ENCODE measurements at places on chromosomes 2 and 18.
A peak's percentile ranks its signal among the peaks of the same experiment; 100 is the strongest.

DNA sequence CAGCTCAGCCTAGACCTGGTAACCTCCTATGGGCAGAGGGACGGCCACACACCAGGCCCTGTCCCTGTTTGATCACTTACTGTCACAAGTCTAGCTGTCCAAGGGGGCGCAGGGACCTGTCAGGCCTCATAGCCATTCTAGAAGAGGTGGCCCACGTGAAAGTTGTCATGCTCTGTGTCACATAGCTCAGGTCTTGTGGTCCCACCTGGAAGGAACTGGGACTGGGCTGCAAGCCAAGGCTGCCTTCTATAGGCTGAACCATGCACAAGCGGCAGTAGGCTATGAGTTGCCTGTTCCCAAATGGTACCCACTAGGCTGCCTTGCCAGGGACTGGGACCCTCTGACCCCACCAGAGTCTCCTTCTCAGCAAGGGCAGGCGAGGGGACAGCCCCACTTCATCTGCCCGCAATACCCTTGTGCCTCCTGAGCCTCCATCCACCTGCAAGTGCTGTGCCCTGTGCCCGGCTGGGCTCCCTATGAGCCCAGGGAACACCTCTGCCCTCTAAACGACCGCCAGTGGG, 177.5 kb downstream of the ANAPC1 start:
- DNase-seq: no peak

DNA sequence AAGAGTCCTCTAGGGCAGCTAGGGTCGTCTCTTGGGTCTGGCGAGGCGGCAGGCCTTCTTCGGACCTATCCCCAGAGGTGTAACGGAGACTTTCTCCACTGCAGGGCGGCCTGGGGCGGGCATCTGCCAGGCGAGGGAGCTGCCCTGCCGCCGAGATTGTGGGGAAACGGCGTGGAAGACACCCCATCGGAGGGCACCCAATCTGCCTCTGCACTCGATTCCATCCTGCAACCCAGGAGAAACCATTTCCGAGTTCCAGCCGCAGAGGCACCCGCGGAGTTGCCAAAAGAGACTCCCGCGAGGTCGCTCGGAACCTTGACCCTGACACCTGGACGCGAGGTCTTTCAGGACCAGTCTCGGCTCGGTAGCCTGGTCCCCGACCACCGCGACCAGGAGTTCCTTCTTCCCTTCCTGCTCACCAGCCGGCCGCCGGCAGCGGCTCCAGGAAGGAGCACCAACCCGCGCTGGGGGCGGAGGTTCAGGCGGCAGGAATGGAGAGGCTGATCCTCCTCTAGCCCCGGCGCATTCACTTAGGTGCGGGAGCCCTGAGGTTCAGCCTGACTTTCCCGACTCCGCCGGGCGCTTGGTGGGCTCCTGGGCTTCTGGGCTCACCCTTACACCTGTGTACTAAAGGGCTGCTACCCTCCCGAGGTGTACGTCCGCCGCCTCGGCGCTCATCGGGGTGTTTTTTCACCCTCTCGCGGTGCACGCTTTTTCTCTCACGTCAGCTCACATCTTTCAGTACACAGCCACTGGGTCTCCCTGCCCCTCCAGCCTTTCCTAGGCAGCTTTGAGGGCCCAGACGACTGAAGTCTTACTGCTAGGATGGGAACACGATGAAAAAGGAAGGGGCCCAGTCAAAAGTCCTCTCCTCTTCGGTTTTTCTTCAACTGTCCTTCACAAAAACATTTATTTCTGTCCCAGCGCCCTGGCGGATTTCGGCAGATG, 8.1 kb downstream of the SIX2 start:
- DNase-seq: no peak

- no peak for DNase-seq
Observed at GRCh38 chr2:73489053-73489452, 103.4 kb downstream of the ALMS1 start.

DNA sequence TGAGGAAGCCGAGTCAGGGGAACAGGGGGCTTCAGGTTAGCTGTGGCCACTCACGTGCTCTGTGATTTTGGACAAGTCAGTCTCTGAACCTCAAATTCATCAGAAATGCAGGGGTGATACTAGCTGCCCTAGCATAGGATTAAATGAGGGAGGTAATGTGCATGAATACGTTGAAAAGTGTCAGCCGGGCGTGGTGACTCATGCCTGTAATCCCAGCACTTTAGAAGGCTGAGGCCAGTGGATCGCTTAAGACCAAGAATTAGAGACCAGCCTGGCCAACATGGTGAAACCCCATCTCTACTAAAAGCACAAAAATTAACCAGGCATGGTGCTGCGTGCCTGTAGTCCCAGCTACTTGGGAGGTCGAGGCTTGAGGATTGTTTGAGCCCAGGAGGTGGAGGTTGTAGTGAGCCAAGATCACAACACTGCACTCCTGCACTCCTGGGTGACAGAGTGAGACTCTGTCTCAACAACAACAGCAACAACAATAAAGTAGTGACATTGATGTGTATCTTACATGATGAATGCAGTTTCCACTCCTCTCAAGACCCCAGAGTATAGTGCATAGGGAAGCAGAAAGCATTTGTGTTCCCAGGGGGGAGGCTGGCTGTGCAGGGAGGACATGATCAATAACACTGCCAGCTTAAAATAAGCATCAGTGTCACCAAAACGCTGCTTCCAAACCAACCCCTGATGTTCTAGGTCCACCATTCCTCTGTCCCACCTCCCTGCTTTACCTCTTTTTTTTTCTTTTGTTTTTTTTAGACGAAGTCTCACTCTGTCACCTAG, 68.8 kb downstream of the HNRNPLL start:
- DNase-seq: peak; percentile 29

- no peak for DNase-seq
Observed at GRCh38 chr18:63179422-63179821, 140.1 kb downstream of the BCL2 start.

DNA sequence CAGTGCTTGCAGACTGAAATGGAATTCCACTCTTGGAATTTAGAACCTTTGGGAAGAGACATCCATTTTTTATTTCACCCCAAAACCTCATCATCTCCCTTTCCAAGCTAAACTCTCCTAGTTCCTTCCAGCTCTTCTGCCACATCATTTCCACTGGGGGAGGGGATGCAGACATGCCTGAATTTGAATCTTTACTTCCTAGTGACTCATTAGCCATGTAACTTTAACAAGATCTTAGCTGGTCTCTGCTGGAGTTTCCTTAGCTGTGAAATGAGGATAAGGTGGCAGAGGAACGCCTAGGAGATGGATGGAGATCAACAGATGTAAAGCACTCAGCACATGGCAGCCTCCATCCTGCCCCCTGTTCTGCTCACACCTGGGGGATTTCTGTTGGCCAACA, 266.8 kb downstream of the EN1 start:
- no peak for DNase-seq

DNA sequence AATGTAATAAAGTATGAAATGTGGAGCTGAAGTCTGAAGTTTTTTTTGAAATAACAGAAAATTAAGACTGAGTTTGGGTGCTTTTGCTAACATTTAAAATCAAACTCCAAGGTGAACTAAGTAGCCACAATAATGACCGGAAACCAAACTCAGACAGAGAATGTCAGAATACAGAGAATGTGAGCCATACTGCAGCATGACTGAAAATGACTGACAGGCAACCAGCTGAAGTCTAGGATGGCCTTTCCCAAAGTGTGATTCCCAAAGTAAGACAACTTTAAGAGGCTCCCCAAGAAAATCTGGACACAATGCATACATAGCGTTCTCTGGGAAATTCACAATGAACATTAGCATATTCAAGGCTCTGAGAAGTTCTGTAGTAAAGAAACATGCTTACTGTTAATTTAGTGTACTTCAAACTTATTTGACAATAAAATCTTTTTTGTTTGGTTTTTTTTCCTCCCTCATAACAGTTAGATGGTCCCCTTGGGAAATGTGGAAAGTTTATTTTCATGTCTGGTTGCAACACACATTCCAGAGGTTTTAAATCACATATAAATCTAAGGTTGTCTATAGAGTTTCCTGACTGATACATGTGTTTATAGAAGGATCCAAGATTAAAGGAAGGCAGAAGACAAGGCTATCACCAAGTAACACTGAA, 28.6 kb downstream of the PLA2R1 start:
- no peak for DNase-seq

DNA sequence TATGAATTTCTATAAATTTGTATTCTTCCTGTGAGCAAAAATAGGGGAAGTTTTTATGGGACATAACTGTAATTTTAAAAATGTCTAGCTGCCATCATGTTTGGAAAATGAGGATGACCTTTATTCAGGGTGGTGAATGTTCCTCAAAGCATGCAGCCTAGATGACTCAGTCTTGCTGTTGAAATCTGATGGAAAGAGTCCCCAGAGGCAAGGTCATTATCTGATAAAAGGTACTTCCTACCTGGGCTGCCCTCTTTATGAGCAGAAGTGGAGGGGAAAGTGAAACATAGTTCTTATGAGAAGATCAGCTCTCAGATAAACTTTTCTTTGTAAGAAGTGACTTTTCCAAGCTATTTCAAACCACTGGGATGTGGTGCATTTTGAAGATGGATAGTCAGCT, 1144.7 kb upstream of the PIK3C3 start:
- no peak for DNase-seq

DNA sequence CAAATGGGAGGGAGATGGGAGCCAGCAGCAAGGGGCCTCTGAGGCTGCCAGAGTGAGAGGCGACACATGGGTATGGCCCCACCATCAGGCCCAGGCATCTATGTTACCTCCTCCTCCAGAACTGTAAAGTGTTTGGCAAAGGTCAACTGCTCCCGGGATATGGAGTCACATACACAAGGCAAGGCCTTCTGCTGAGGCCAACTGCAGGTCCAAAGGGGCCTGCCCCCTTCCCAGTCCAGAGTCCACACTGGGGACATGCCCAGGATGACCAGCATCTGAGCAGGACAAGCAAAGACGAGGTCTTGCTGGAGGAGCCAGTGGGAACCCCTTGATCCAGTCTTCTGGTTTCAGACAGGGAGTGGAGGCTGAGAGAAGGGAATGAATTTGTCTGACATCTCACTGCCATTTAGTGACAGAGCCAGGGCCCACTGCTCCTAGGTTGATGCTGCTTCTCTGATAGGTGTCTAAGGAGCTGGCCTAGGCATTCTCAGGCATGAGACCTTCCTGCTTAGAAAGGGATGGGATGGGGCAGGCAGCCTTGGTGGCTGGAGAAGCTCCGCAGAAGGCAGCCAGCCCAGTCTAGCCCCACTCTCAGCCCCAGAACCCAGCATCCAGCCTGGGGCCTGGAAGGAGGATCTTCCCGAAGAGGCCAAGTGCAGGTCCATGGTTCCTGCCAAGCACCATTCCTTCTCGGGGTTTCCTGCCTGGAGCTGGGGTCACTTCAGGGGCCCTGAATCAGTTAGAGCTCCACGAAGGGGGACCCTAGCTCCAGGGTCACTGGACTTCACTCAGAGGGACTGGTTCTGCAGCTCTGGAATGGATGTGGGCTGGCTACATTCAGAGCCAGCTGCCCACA, 26.4 kb downstream of the EMX1 start:
- no peak for DNase-seq

GRCh38 chr2:222427646-222428301, 3.4 kb downstream of the SGPP2 start:
- peak; percentile 12 for DNase-seq

DNA sequence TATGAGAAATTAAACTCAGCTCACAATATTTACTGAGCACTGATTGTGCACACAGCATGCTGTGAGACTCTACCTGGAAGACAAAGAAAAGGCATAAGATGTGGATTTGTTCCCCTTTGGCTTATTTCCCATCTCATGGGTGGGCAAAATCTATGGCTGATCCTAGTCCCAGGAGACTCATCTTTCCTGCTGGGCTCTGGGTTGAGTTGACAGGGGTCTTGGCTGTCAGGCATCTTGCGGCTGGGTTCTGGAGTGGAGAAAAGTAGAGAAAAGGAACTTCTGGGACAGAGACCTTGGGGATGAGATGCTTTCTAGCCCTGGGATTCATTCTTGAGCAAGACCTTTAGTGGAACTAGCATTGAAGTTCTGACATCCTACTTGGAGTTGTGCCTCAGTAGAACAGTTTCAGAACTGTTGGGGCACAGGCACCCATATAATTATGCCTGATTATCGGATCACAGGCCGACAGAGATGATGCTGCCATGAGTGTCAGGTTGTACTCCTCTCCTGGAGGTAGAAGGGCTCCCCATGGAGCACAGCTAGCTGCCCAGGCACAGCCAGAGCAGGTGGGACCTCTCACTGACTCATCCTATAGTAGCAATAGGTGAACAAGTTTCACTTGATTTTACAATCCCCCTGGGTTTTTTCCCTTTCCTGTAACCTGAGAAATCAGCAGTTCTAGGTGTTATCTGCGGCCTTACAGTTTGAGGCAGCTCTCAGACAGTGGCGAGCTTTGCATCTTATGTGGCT, 260.9 kb downstream of the CYRIA start:
- no peak for DNase-seq

DNA sequence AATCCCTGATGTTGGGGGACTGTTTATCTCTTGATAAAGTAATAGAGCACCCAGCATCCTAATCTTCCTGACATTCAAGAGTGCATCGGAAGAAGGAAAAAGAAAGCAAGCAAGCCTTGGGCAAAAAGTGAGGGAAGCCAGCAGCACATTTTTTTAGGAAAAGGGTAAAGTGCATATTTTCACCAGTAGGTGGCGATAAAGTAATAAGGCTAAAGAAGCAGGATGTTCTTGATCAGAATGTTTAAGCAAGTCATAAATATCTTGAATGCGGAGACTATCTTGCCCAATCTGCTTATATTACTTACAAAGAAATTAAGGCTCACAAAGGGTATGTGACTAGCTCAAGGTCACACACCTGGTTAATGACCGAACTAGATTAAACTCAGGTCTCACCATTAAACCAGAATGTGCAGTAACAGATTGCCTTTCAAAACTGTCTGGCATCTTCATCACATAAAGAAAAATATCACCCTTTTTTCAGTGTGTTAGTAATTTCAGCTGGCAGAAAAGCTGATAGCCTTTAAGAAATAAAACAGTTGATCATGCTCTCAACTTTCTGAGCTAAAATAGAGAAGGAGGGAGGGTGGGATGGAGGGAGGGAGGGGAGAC, 83.8 kb downstream of the VIT start:
- DNase-seq: peak; percentile 59

GRCh38 chr2:237440819-237441281, 26.9 kb upstream of the COL6A3 start:
- no peak for DNase-seq

GRCh38 chr2:44929735-44930273, 11.7 kb upstream of the SIX3 start:
- DNase-seq: peak; percentile 57

- no peak for DNase-seq
Observed at GRCh38 chr18:59057969-59058368, 81.7 kb upstream of the SEC11C start.

DNA sequence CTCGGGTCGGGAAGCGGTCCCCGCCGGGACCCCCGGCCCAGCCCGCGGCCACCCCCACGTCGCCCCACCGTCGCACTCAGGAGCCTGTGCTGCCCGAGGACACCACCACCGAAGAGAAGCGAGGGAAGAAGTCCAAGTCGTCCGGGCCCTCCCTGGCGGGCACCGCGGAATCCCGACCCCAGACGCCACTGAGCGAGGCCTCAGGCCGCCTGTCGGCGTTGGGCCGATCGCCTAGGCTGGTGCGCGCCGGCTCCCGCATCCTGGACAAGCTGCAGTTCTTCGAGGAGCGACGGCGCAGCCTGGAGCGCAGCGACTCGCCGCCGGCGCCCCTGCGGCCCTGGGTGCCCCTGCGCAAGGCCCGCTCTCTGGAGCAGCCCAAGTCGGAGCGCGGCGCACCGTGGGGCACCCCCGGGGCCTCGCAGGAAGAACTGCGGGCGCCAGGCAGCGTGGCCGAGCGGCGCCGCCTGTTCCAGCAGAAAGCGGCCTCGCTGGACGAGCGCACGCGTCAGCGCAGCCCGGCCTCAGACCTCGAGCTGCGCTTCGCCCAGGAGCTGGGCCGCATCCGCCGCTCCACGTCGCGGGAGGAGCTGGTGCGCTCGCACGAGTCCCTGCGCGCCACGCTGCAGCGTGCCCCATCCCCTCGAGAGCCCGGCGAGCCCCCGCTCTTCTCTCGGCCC, 13.6 kb downstream of the SPEG start:
- DNase-seq: no peak

GRCh38 chr2:15975676-15976075, 35.3 kb downstream of the MYCN start:
- no peak for DNase-seq
